Right renal cortex interstitium (tissue), 3 donors: ENCODE measurements at places on chromosomes 1 and 21. TPM values are rescaled to one million over a fixed set of nuclear protein-coding genes. Genes with fewer than 3 reads are reported as not detected.

Gene LIPI
- 0.22 TPM for polyA plus RNA-seq

- no peak for DNase-seq
These were observed 7.0 kb upstream of the LIN28A start for GRCh38 chr1:26403656-26404055.

- DNase-seq, result no peak
These were observed 2.0 kb downstream of the AGRN start for GRCh38 chr1:1021920-1022259.

Gene OR2L8
- not detected for polyA plus RNA-seq

Gene ZBTB18
- 24.5 TPM for polyA plus RNA-seq

DNA sequence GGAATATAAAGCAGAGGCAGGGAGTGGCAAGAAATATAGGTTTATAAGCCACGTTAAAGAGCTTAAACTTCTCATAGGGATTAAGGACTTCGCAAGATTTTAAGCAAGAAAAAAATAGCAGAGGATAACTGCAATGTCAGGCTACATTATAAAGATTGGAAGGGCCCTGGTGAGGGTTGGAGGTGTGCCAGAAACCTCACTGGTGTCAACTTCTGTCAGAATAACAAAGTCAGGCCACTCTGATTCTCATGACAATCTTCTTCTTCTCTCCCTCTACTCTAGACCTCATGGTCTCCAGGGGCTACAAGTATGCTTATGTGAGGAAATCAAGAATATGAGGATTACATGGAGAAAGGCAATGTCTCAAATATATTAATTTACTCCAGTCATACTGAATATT lies 32.6 kb upstream of the FMO2 start:
- no peak for DNase-seq
